ENCODE measurements at places on chromosomes 3 and 15. TPM values are rescaled to one million over a fixed set of nuclear protein-coding genes. Genes with fewer than 3 reads are reported as not detected.

The FSD2 gene
- not detected for total RNA-seq

The UBE2Q2 gene
- total RNA-seq, result 49.8 TPM

The HTR3E gene
- total RNA-seq, result not detected

The ADCY5 gene
- total RNA-seq, result 0.43 TPM

The CFAP92 gene
- 1.3 TPM for total RNA-seq

The CEMIP gene
- total RNA-seq, result 0.17 TPM

The CACNA2D2 gene
- under 0.01 TPM for total RNA-seq

The PLA2G4E gene
- total RNA-seq, result not detected

The RARRES1 gene
- total RNA-seq, result 0.98 TPM

The DUOXA1 gene
- not detected for total RNA-seq

The SNURF gene
- 33.3 TPM for total RNA-seq

The UCN2 gene
- 0.11 TPM for total RNA-seq

The TMEM45A gene
- 12.0 TPM for total RNA-seq

The CGNL1 gene
- 37.0 TPM for total RNA-seq

The SUMF1 gene
- 50.3 TPM for total RNA-seq

The P3H2 gene
- total RNA-seq, result 15.8 TPM

The GOLGA8J gene
- not detected for total RNA-seq

The ZNF35 gene
- total RNA-seq, result 18.0 TPM

The TMIE gene
- total RNA-seq, result 0.09 TPM

The SERPINI2 gene
- not detected for total RNA-seq

The SEMA3G gene
- 59.4 TPM for total RNA-seq

The CYP8B1 gene
- total RNA-seq, result not detected

The SSUH2 gene
- total RNA-seq, result 0.76 TPM

The AHSG gene
- total RNA-seq, result 0.09 TPM

The GHSR gene
- total RNA-seq, result not detected

The ZBBX gene
- total RNA-seq, result not detected

The ADAMTS17 gene
- total RNA-seq, result 0.33 TPM

The ITIH1 gene
- total RNA-seq, result not detected

The TLR9 gene
- not detected for total RNA-seq

The PRR23A gene
- total RNA-seq, result not detected

The ACKR4 gene
- 0.09 TPM for total RNA-seq

The OR5H15 gene
- total RNA-seq, result not detected

The LRRK1 gene
- 7.5 TPM for total RNA-seq

The MEIS2 gene
- total RNA-seq, result 12.2 TPM

The CLRN1 gene
- total RNA-seq, result not detected

The RASL12 gene
- total RNA-seq, result not detected

The IL5RA gene
- total RNA-seq, result not detected

The SLC2A2 gene
- not detected for total RNA-seq

The OSBPL10 gene
- total RNA-seq, result 12.3 TPM
